ENCODE measurements at places on chromosomes 5 and 9.
A peak's percentile ranks its signal among the peaks of the same experiment; 100 is the strongest.

DNA sequence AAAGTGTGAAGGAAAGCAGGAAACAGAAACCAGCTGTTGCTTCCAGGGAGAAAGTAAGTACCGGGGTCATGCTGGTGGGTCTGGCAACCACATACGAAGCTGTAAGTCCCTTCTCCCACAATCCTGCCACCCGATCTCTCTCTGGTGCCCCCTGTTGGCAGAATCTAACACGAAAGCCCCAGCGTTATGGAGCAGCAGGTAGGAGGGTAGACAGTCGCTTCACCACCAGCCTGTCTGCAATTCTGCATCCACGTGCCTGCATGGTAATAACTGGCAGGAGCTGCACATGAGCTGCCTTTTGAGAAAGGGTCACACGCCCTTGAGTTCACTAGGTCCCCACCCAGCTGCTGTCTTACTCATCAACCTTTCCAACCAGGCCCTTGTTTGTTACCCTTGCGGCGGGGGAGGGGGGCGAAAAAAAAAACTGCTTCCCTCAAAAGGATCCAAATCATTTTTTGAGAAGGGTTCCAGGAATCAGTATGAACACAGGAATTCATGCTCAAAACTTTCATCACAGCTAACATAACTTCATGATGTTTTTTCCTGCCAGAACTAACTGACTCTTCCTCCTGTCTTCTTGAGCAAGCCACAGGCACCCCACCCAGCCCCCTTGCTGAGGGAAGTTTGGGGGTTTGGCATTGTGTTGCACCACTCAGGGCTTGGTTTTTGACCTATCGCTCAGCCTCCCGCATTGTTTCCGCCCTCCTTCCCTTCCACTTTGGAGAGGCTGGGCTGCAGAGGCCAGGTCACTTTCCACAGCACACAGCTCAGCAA, 19.6 kb upstream of the TMEM252 start:
- DNase-seq = no peak

- no peak for DNase-seq
Measured at GRCh38 chr9:99787556-99787955, 34.1 kb upstream of the NR4A3 start.

DNA sequence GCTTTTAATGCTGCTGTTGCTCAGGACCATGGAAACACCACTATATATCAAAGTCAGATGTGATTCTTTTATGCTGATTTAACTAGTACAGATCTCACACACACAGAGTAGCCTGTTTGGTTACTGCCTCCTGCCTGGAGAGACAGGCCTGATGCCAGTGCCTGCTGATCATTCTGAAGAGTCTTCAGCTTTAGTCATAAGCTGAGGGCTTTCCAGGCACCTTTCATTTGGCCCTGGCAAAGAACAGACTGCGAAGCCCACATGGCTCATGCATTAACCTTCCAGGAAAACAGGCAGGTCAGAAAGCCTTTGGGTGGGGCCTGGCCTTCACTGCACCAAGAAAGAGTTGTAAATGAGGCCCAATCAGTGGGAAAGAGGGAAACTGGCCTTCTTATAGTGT, 144.7 kb downstream of the SAXO1 start:
- DNase-seq = no peak

- DNase-seq = no peak
Measured at GRCh38 chr9:69571032-69571431, 101.1 kb downstream of the APBA1 start.

DNA sequence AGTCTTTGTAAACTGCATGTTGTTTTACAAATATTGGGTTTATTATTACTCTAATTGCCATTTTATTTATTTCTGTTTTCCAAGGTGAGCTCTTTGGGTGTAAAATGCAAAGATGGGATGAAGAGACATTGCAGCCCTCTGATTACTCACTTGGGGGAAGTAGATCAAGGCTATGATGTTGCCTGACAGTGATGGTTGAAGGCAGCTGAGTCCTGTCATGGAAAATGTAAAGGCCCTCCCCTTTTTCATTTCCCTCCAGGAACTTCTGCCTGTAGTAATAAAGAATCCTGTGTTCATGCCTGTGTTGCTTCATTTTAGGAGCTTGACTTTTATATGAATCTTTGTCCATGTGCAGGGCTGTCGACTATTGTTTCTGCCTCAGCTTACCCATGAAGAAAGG, 605.4 kb upstream of the CLINT1 start:
- DNase-seq = no peak

GRCh38 chr5:5387192-5387591, 35.3 kb upstream of the ICE1 start:
- DNase-seq = no peak

GRCh38 chr5:180739271-180739670, 587 bp downstream of the OR2Y1 start:
- DNase-seq = no peak

GRCh38 chr9:96087669-96088299, 212.3 kb downstream of the ERCC6L2 start:
- no peak for DNase-seq

- DNase-seq = no peak
Measured at GRCh38 chr9:76764138-76764537, at the start of gene PCA3. TSS of gene PCA3 (plus strand) at chr9:76764438.

DNA sequence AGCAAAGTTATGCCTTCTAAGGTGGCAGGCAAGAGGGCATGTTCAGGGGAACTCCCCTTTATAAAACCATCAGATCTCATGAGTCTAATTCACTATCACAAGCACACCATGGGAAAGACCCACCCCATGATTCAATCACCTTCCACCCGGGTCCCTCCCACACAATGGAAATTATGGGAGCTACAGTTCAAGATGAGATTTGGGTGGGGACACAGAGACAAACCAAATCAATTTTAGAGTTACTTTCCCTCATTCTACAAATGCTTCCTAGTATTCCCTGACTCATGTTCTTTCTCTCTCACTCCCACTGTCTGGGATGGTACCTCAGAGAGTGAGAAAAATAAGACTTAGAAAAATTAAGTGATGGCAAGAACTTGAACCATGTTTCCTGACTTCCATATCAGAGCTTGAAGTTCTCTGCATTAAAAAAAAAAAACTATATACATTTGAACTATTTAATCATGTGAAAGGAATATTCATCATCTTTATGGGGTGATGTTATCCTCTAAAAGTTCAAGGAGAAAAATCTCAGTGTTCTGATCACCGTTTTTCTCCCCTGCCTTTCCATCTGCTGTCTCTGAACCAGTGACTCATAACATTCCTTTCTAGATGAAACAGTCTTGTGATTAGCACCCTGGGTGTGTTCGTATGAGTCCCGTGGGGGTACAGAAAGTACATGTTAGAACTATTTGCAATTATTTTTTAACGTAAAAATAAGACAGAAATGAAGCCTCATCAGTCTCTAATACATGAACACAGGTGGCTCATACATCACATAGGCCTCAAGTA, 282.9 kb downstream of the SLF1 start:
- DNase-seq = peak; percentile 6

- no peak for DNase-seq
Measured at GRCh38 chr9:96331236-96331947, 29.4 kb upstream of the HSD17B3 start.

DNA sequence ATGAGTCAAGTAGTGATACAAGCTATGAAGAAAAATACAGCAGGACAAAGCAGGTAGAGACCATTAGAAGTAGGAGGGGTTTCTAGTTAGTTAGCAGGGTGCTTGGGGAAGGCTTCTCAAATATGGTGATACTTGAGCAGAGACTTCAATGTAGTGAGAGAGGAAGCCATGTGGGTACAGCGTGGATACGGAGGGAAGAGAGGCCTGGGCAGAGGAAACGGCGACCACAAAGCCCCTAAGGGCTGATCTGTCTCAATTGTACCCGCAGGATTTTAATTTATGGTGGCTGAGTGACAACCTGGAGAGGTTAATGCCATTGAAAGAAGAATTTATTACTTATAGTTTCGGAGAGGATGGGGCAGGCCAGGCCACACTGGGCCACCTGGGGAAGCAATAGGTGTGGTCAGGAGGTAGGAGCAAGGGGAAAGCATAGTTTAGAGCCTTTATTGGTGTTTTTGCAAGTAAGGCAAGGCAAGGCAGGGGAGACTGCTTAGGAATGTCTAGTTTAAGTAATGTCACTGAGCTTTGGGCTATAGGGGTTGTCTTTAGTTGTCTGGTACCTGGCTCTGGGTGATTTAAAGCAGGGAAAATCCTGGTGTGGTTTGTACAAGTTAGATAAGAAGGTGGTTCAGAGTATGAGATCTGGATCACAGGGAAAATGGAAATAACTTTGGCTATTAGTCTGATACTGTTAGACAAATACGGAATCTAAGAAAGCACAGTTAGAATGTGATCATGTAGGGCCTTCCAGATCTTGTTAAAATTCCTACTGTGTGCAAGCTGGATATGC, 42.6 kb downstream of the GCNT4 start:
- no peak for DNase-seq

- DNase-seq = peak; percentile 28
Measured at GRCh38 chr9:34179213-34180136, 632 bp downstream of the UBAP1 start.

GRCh38 chr9:97220894-97221477, 86.5 kb upstream of the CCDC180 start:
- DNase-seq = no peak

GRCh38 chr9:1522219-1522767, 472.1 kb downstream of the DMRT2 start:
- DNase-seq = no peak

- no peak for DNase-seq
Measured at GRCh38 chr9:91296354-91296753, 65.4 kb downstream of the AUH start.

- DNase-seq = no peak
Measured at GRCh38 chr5:93342563-93343061, 238.4 kb downstream of the NR2F1-AS1 start.

- DNase-seq = no peak
Measured at GRCh38 chr9:12933957-12934356, 159.1 kb downstream of the LURAP1L start.

GRCh38 chr9:573691-574410, 267.6 kb upstream of the DMRT1 start:
- DNase-seq = no peak

DNA sequence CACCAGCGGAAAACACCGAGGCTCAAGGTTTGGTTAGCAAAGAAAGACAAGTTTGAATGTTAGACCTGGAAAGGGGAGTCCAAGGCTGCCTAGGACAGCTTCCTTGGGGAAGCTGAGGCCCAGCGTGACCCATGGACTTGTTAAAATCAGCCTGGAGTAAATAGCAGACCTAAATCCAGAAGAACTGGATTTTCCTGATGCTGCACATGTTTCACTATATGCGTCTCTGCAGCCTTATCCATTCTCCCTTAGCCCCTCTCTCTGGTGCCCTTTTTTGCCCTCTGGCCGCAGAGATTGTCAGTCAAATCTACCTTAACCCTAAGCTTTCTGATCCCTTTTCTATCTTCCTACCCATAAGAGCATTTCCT, 119.9 kb downstream of the NTRK2 start:
- no peak for DNase-seq

GRCh38 chr5:17196697-17197096, 20.7 kb upstream of the BASP1 start:
- no peak for DNase-seq

- DNase-seq = no peak
Measured at GRCh38 chr5:64666078-64666477, 24.2 kb upstream of the SHISAL2B start.

GRCh38 chr5:33231935-33232334, 208.8 kb upstream of the TARS1 start:
- no peak for DNase-seq

GRCh38 chr5:16489322-16489791, 23.8 kb upstream of the ZNF622 start:
- DNase-seq = no peak

GRCh38 chr5:31186672-31187267, 6.7 kb upstream of the CDH6 start:
- DNase-seq = no peak

DNA sequence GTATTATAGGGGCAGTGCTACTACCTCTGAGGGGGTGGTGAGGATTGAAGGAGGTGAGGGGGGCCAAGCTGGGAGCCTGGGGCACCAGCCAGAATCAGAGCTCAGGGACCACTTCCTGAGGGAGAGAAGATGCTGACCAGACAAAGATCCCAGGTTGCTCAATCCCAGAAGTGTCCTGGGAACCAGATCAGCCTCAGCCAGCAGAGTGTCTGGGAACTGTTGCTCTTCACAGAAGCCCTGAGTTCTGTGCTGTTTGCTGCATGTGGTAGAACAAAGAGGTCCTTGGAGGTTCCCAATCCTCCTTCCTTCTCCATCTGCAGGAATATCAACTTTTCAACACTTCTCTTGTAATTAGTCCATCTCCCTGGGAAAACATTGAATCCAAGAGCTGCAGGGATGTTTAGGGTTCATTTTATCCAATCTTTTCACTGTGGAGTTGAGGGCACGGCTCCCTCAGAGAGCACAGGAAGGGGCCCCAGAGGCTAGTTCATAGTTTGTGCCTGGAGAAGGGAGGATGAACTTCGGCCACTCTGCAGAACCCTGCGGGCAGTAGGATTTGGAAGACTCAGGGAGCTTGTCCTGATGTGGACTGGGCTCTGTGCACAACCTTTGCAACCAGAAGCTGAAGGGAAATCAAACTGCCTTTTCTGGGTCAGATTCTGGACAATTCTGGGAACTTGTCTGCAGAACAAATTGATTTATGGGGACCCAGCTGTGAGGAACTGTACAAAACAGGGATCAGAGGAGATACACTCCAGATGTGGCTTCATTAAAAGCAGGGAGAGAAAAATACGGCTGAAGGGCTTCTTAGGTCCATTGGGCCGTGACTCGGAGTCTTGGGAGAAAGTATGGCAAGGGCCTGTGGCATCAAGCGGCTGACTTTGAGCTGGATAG, 57.1 kb downstream of the GALNT12 start:
- no peak for DNase-seq

DNA sequence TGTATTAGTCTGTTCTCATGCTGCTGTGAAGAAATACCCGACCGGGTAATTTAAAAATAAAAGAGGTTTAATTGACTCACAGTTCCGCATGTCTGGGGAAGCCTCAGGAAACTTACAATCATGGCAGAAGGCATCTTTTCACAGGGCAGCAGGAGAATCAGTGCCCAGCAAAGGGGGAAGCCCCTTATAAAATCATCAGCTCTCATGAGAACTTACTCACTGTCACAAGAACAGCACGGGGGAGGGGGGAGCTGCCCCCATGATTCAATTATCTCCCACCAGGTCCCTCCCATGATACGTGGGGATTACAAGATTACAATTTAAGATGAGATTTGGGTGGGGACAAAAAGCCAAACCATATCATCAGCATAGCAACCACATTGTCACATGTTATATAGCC, 102.5 kb downstream of the GPBP1 start:
- no peak for DNase-seq

DNA sequence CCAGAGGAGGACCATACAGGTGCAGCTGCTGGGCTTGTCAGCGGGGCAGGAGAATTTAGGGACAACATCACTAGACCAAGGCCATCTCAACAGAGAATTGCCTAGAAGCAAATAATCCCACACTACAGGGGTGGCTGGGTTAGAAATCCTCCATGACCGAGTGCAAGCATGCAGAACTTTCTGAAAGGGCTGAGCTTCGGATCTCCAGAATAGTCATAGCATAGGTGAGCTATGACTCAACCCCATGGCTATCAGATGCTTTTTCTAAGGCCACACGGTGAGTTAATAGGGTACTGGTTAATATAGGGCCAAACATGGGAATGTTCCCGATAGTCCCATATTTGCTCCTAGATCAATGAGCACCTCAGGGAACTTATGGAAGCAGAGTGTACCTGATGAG, 4.2 kb downstream of the KCNIP1 start:
- DNase-seq = no peak

Data from GM12891 (cell line).